Stimulated activated CD8-positive, alpha-beta memory T cell treated with anti-CD3 and anti-CD28 coated beads, Interleukin-7, amount 100 ng/mL, for 1 hour (primary cell): ENCODE measurements at places on chromosomes 11 and 22.

- no peak for DNase-seq
These were observed 15.3 kb downstream of the KCNJ5 start for GRCh38 chr11:128906185-128907050.

DNA sequence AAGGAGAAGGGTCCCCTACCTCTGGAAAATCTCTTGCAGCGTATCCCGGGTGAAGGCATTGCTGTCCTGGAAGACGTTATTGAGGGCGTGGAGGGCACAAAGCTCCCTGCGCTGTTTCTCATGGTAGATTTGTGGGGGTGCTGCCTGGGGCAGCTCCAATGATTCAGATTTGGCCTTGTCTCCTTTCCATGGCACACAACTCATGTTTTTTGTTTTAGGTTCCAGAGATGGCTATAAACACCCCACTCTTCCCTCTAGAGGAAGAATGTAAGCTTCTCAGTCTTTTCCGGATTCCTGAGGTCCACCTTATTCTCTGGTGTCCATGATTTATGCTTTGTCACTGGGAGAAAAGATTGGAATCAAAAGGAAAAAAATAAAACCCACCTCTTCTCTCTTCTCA is 959 bp downstream of the JOSD1 start:
- DNase-seq = no peak

- DNase-seq = no peak
These were observed 3.4 kb upstream of the WBP2NL start for GRCh38 chr22:41995211-41995610.

- no peak for DNase-seq
These were observed 451.2 kb downstream of the INSC start for GRCh38 chr11:15565880-15566279.

- no peak for DNase-seq
These were observed 28.1 kb upstream of the P2RY2 start for GRCh38 chr11:73189723-73190556.

GRCh38 chr11:93935826-93936225 is 85.3 kb upstream of the HEPHL1 start:
- no peak for DNase-seq

DNA sequence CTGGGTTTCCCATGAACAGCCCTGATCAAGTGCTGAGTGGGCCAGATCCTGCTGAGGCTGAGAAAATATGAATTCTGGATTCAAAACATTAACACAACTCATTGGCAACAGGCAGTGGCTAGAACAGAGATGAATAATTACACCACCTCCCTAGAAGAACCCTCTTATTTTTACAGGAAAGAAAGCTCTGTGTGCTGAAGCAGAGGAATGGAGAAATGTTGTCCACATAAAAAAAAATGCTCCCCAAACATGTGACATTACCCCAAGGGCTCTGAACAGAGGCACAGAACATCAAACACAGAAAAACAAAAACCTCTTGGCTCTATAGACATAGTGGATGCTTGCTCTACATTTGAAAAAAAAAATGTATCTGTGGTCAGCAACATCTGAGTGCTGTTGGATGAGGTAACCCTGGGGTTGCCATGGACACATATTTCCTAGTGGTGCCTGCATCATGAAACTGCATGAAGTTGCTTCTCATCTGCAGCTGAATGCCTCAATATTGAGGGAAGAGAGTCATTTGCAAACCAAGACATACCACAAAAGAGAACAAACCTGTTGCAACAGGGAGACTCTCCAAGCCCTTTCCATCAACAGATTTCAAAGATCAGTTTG is 98.8 kb downstream of the SNX19 start:
- DNase-seq = no peak
